Amygdala (tissue), 56 donors: ENCODE measurements at places on chromosomes 11 and 22.

DNA sequence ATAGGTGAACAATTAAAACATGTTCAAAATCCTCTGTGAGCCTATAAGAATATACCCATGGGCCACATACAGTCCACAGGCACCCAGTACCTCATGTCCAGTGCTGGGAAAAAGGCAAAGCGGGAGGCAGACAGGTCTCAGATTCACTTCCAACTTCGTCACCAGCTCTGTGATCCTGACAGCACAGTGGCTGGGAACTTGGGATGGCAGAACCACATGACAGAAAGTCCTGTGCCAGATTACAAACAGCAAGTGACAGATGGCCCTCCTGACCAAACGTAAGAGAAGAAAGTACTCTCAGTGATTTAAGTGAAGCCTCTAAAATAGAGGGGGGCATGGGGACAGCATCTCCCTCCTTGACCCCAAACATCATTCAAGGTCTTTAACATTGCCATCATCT lies 5.8 kb downstream of the SLC1A2 start:
- DNase-seq, result no peak

DNA sequence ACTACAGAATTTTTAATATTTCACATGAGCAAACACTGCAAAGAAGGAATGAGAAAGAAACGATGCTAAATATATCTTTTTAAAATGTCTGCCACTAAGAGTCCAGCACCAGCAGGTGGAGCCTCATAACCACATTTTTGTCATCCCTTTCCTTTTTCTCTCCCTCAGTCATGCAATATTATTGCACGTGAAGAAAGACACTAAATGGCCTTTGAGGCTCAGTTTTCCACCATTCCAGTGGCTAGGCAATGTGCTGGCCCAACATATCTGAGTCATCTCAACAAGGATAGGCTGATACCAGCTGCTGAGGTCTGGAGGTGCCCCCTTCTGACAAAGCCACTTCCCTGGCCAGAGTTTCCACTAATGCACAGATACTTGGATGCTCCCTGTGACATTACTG lies 1.8 kb downstream of the ALKBH8 start:
- peak; percentile 9 for DNase-seq

DNA sequence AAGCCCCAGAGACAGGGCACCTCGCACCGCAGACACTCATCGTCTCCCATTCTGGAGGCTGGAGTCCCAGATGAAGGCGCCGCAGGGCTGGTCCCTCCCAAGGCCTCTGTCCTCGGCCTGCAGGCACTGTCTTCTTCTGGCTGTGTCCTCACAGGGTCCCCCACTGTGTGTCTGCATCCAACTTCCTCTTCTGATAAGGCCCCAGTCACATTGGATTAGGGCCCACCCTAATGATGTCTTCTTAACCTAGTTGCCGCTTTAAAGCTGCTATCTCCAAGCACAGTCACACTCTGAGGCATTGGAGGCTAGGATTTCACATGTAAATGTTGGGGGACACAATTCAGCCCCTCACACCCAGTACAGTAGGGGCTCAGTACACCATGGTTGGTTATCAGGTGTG lies 48.9 kb downstream of the DHCR7 start:
- no peak for DNase-seq

GRCh38 chr11:119673052-119673758 lies 55.8 kb downstream of the NECTIN1 start:
- no peak for DNase-seq

GRCh38 chr22:25677631-25678030 lies 64.4 kb upstream of the MYO18B start:
- no peak for DNase-seq

DNA sequence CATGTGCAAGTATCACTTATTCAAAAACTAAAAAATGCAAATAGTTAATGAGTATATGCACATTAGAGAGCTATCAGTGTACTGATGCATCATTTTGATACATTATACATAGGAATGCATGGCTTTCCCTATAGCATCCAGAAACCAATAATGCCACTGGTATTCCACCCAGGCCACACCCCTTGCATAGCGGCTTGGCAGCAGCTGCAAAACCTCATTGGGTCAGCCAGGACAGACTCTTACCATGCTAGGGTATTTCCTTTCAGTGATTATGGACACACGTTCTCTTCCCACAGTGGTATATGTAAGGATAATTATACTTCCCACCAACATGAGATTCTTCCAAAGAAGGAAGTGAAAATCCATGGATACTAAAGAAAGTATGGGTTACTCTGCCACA lies 145.9 kb upstream of the PITPNB start:
- DNase-seq, result no peak

- no peak for DNase-seq
These were observed 65.4 kb upstream of the ZC3H12C start for GRCh38 chr11:110027627-110028371.

- DNase-seq, result no peak
These were observed 961 bp downstream of the KCNA4 start for GRCh38 chr11:30015725-30016412.

DNA sequence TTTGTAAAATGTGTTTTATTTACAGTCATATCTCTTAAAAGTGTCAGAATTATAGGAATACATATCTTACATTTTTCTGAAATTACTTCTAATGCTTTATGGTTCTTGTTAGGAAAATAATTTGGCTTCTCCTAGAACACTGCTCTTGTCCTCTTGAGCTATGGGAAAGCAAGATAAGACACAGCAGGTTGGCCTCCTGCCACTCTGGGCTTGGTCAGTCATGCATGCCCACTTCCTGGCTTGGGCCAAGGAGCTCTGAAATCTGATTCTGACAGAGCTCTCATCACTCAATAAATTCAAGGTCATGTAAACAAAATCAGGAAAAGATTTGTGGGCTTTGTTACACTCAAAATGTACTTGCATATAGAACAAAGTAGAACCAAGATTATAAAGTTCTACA lies 1036.0 kb downstream of the OPCML start:
- DNase-seq, result no peak

DNA sequence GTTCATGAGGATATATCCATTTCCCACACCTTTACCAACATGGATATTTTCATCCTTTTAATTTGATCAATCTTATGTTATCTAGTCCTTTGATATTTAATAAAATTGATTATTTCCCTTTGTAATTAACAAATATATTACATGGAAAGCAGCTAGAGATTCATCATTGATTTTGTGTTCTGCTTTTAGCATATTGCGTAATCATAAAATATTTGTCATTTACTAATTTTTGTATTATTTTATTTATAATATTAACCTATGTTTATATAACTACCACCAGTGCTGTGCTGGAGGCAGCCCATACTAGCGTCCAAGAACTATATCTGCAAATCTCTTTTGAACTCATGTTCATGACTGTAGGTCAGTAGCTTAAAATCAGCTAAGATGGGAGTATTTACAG lies 4.7 kb downstream of the OR8U1 start:
- no peak for DNase-seq

- DNase-seq, result no peak
These were observed 12.0 kb upstream of the PVALB start for GRCh38 chr22:36828815-36829214.

DNA sequence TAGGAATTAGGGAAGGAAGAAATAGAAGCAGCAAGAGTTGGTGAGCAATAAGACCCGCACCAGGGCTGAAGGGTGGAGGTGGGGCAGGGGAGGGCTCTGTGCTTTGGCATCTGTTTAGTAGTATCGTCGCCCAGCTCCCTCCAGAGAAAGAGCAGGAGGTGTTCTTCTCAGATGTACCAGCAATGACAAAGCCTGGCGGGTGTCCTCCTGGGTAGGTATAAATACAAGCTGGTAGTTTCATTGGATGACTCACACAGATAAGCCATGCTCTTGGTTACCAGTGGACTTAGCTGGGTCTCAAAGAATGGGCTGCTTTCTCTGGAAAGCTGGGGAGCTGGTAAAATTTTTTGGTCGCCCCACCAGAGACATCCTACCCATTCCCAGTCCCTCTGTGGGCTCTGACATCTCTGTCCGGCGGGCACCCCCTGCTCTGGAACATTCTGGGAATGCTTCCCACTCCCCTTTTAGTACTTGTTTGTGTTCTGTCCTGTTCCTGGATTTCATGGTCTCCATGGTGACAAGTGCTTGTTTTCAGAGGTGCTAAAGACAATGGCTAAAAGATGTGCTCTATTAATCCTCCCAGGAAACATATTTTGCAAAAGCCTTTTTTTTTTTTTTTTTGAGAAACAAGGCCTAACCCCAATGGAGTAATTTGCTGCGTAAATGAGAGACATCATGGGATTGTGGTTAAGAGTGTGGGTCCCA lies 15.4 kb upstream of the TUBA8 start:
- DNase-seq, result no peak

- DNase-seq, result no peak
These were observed 17.4 kb downstream of the ZBTB16 start for GRCh38 chr11:114076921-114077331.

- DNase-seq, result no peak
These were observed at the start of gene DBX1 for GRCh38 chr11:20160425-20161229. Gene DBX1 (minus strand): TSS chr11:20160475. CDS start chr11:20160324, 151 bp downstream.

DNA sequence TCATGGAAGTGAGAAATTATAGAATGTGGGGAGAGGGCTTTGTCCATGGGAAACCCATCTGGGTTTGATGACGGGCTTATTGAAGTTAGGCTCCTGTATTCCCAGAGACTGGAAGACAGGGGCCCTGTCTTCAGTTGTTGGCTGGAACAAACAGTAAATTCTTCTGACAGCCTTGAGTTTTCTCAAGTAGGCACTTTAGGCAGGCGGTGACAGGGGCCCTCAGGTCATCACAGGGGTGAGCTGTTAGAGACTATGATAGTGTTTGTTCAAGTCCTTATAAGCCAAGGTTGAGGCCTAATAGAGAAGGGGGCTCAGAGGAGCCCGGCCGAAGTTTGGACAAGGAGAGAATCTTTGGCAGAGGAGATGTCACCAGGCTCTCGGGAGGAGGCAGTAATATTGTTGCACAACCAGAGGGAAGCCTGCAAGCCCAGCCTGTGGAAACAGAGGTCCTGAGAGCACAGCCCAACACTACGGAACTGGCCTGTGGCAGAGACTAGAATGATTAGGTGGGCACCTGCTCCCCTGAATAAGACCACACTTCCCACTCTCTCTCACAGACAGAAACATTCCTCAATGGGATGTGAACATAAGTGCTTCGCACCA lies 20.2 kb upstream of the IL17RA start:
- DNase-seq, result no peak

- DNase-seq, result no peak
These were observed 25.4 kb downstream of the TAF1D start for GRCh38 chr11:93715797-93716396.

DNA sequence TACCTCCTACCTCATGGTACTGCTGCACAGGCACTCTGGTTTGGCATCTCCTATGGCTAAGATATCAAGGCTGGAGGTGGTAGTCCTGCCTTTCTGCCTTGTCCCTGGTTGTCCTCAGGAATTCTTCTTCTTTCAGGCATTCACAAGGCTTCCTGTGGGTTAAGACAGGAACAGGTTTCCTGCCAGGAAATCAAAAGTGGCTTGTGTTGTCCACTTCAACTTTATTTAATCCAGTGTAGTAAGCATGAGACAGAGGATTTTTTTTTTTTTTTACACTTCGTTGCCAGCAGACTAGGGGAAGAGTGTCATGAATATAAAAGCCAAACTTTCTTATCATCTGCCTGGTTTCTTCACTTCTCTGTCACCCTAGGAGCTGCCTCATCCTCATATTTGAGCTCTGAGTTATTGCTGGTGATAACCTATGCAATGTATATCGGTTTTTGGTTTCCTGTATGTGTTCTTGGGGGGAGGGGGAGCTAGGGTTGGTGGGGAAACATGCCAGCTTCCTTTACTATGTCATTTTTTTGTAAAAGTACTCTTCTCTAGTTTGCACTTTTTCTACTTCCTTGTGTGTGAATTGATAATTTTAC lies 50.2 kb downstream of the XKR3 start:
- DNase-seq, result no peak

GRCh38 chr11:132289590-132290256 lies 919.3 kb downstream of the NTM start:
- DNase-seq, result no peak

DNA sequence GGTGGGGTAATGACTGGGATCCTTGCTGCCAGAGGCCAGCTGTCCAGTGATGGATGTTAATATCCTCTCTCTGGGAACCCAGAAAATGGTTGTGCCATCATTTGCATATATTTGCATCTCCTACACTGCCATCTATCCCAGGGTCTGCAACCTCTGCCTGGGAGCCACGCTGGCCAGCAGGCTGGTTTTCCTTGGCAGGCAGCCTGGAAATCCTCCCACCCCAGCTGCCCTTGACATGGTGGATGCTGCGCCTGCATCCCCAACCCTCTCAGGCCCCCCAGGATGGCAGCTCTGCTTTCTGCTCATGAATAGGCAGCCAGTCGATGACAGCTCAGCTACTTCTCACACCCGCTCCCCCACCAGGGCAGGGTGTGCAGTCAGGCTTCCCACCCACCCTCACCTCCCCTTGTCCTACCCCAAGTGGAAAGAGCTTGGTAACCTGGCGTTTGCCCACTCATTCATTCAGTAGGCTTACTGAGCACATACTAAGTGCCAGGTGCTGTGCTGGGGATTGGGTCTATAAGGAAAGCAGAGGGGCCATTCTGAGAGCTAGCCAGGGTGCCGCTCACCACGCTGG lies 202.5 kb downstream of the TRIM29 start:
- DNase-seq, result no peak

DNA sequence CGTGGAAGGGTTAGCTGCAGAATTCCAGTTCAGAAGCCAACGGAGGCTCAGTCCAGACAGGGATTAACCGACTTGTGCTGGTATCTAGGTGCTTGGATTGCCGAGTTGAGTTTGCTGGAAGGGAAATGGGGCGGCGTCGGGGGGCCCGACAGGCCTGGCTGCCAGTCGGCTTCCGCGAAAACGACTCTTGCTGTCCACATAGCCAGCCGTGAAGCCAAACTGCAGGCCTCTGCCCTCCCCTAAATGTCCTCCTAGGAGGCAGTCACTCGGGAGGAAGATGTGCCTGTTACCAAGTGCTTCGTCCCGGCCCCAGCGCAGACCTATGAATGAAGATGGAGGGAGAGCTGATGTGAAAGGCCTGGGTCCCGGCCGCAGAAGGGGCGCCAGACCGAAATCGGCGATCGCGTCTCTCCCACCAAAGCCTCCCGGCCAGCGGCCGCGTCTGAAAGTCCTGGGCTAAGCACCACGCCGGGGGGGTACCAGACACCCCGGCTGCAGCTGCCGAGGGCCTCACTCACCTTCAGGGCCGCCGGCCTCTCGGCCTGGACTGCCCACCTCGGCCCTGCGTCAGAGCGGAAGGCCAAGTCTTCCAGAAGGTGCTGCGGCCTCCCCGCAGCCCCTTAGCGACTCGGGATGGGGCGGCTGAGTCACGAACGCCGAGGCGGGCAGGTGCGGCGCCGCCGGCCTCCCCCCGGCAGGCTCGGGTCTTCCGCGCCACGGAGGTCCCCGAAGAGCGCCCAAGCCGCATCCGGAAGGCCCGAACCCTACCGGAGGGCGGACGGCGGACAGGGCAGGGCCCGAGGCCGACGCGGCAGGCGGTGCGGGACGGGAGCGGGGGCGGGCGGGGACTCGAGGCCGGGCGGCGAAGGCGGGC lies 7.5 kb downstream of the DPAGT1 start:
- no peak for DNase-seq

GRCh38 chr11:45182902-45183301 lies 36.5 kb downstream of the PRDM11 start:
- no peak for DNase-seq

GRCh38 chr11:118892964-118893363 lies 9.3 kb downstream of the CXCR5 start:
- no peak for DNase-seq

- no peak for DNase-seq
These were observed 823 bp upstream of the CPT1A start for GRCh38 chr11:68842427-68843051.

GRCh38 chr11:117546431-117547194 lies 219.0 kb downstream of the CEP164 start:
- no peak for DNase-seq
